GM04504 (cell line): ENCODE measurements at places on chromosomes 1 and 21.

DNA sequence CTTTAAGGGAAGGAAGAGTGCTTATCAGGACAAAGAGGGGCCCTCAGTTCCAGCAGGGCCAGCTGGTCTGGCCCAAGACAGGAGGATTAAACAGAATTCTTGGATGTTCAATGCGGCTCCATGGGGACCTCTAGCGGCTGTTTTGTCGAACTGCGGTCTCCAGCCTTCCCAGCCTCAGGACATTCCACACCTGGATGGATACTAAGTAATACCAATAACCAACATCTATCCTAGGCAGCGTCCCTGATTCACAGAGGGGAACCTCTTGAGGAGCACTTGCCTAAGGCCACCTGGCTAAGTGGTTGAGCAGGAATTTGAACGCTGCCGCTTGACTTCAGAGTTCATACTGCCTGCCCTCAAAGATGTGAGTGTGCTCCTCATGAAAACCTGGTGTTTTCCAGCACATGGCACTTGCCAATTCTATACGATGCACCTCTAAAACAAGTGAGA, 15.5 kb upstream of the CD247 start:
- peak; percentile 9 for DNase-seq

GRCh38 chr1:161166669-161167548, 683 bp downstream of the PPOX start:
- DNase-seq: no peak

DNA sequence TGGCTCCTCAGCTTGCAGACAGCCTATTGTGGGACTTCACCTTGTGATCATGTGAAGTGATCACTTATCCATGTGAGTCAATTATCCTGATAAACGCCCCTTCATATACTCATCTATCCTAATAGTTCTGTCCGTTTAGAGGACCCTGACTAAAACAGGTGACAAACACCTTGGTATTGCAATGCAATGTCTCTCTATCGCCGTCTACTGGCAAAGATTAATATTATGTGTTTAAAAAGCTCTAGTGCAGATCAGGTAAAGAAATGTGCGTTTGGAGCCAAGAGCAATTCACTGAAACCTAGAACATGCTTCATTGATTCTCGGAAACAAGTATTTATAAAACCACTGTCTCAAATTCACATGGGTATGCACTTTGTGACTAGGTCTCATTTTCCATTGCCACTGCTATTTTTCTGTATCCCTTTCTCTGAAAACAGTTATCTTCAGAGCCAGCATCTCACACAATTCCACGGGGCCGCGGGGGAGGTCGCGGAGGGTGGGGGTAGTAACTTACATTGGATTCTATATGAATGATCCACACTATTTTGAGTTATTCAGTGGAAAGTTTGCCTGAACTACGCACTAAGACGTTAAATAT, 554.6 kb upstream of the NCAM2 start:
- no peak for DNase-seq

- DNase-seq: no peak
These were observed 3.8 kb downstream of the ZNF672 start for GRCh38 chr1:248841702-248842395.

- no peak for DNase-seq
These were observed 49.6 kb upstream of the ARHGAP29 start for GRCh38 chr1:94286864-94287437.

GRCh38 chr1:161111527-161111926, 6.3 kb downstream of the PFDN2 start:
- DNase-seq: no peak

DNA sequence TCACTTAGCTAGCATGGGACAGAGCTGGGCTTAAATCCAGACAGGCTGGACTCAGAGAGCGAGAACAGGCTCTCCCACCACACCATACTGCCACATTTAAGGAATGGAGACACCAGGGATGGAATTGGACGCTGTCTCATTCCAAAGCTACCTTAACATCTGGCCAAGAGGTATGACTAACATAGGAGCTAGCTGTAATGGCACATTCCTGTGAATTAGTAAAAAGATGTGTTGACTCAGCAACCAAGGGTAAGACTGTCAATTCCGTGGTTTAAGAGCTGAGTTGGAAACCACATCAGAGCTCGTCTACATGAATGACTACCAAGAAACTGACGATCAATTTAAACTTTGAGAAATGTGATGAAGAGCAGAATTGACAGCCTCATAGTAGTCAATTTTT, 8.3 kb upstream of the TNFRSF9 start:
- peak; percentile 56 for DNase-seq

DNA sequence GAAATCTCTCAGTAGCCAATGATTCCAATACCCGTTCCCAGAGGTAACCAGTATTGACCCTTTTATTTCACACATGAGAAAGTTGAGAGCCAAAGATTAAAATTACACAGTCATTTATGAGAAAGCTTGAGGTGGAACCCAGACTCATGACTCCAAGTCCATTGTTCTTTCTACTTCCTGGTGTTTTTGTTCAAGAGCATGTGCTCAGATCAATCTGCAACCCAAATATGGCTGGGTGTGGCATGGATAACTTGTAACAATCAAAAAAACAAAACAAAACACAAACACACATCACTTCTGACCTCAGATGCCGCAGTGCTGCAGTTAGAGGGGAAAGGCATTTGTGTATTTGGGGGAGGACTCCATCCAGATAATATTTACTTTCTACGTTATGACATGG, 18.7 kb upstream of the ABCD3 start:
- DNase-seq: no peak

DNA sequence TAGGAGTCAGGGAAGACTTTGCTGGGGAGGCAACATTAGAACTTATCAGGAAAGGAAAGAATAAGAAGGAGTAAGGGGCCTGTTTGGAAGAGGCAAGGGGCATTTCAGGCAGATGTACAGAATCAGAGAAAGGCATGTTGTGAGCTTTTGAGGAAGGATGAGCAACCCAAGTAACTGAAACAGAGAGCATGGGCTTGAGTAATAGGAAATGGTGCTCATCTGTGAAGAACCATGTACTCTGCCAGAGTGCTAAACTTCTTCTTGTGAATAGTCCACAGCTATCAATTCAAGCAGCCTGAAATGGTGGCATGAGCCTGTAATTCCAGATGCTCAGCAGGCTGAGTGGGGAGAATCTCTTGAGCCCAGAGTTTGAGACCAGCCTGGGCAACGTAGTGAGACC, 19.2 kb upstream of the PIGK start:
- no peak for DNase-seq
